Hepatocyte (in vitro differentiated cells): ENCODE measurements at places on chromosomes 6 and 20. TPM values are rescaled to one million over a fixed set of nuclear protein-coding genes. Genes with fewer than 3 reads are reported as not detected.

ELOVL2 gene
- total RNA-seq, result 20.8 and 24.8 TPM in 2 replicates

DNA sequence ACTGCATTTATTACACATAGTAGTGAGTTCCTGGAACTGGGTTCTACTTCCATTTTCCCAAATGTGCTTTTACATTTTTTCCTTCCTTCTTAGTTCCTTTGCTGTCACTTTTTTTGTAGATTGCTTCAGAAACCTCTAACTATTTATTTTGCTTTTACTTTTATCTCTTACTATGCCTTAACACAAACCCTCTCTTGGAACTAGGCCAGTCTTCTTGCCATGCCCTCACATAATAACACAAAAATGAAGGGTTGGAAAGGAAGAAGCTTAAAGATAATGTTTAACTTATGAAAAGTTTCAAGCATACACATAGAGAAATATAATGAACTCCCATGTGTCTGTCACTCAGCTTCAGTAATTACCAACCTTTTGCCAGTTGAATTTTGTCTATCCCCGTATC, 27.1 kb downstream of the TOP1 start:
- DNase-seq, result no peak

GRCh38 chr6:113067612-113068275, 720.6 kb downstream of the RFPL4B start:
- DNase-seq, result no peak

DNA sequence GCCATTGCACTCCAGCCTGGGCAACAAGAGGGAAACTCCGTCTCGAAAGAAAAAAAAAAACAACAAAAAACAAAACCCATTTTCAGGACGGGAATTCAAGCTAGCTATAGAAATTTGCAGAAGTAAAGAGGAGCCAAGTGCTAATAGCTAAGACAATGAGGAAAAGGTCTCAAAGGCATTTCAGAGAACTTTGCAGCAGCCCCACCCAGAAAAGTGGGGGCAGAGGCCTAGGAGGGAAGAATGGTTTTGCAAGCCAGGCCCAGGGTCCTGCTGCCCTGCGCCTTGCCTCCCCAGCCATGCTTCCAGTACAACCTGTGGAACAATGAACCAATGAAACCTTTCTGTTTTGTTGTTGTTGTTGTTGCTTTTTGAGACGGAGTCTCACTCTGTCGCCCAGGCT, 38.3 kb upstream of the SAMHD1 start:
- DNase-seq, result no peak
